ENCODE measurements at places on chromosomes 11 and 22.

- no peak for DNase-seq
Measured at GRCh38 chr22:25090225-25090890, 109.3 kb upstream of the CRYBB3 start.

- no peak for DNase-seq
Measured at GRCh38 chr11:12118949-12119348, 8.6 kb downstream of the MICAL2 start.

DNA sequence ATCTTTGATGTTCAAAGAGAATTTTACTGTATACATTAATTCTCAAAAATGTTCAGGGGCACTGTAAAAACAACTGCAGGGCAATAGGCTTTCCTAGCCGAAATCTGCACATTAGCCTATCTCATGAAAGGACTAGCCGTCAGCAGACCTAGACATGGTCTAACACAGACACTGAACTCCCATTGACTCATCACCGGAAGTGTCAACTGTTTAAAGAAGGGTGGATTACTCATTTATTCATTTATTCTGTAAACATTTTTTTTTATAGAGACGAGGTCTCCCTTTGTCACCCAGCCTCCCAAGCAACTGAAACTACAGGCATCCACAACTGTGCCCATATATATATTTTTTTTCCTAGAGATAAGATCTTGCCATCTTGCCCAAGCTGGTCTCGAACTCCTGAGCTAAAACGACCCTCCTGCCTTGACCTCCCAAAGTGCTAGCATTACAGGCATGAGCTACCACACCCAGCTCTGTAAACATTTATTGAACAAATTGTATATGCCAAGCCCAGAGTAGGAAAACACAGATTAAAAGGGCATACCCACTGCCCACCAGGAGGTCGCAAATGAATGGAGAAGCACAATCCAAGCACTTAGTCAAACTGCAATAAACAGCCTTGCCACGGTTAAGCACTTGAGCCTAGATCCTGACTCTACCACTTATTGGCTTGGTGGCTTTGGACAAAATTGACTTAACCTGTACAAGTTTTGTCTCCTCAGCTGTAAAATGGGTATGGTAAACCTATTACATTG is 26.6 kb downstream of the RAB30 start:
- no peak for DNase-seq

GRCh38 chr11:16587670-16588069 is 150.8 kb upstream of the C11orf58 start:
- no peak for DNase-seq

DNA sequence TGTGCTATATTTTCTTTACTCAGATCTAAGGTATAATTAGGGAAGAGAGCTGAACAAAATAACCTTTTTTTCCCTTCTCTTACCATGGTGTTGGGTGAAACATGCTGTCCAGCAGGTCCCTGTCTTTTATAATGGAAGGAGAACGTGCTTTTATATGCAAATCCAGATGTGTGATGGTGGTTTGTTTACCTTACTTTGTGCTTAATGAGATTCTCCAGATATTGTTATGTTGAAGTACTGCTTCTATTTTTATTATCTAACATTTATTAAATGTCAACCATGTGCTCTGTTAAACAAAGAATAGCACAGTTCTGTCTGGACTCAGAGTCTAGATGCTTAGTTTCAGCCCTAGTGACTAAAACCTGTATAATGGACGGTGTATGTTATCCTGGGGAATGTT is 10.1 kb upstream of the GRIK4 start:
- DNase-seq: no peak

GRCh38 chr11:110525883-110526282 is 96.1 kb downstream of the FDX1 start:
- DNase-seq: no peak

- no peak for DNase-seq
Measured at GRCh38 chr22:30030329-30030728, 49.9 kb upstream of the HORMAD2 start.

DNA sequence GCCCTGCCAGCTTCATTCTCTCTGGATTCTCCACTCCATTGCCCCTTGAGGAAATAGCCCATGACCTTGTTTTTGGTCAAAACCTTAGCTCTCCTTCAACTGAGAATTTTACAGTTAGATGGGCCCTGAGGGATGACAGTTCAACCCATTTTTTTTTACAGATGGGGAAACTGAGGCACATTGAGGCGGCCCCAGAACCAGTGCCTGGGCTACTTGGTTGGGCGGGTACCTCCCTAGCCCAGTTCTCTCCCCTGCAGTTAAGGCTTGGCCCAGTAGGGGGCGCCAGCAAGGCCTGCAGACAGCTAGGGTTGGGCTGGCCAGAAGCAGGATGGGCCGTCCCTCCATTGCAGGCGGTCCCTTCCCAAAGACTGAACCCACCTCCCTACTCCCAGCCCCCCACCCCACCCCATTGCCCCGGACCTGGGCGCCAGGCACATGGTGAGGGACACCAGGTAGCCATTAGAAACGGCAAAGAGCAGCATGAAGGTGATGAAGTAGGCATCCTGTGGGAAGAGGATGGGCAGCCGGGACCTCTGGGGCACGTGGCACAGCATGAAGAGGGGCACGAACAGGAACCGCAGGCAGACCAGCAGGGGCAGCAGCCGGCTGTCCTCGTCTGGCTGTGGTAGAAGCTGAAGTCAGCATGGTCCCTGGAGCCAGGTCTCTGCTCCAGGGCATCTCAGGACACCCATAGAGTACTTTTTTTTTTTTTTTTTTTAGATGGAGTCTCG is 7.6 kb downstream of the SLC29A2 start:
- peak; percentile 64 for DNase-seq

DNA sequence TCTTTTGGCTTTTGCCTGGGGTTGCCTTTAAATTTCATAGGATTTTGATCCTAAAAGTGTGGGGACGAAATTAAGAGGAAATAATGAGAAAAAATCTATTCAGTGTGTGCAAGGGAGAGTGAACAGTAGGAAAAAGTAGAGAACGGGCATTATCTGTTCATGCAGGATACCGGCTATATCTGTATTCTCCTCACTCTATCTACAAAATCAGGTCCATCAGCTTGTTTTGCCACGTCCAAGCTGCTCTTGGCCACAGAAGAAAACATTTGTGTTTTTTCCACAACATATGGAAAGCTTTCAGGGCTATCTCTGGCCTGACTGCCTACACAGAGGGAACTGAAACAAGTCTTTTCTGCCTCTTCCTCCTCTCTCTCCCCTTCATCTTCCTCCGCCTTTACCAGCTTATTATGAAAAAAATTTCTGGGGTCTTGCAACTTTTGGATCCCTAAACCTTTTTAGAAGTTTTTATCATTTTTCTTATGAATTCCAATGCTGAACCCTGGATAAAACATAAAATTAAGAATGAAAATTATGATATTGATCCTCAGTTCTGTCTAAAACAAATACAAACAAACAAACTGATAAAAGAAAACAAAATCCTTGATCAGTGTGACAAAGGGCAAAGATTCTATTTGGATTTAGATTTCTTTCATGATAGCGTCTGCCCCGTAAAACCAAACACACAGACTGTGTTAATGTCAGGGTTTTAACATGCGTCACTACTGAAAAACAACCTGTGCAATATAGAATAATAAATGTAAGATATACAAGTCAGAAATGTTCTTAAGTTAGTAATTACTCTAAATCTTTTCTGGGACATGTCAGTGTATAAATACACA is 219.7 kb downstream of the CNTN5 start:
- DNase-seq: no peak

GRCh38 chr11:61509043-61510029 is 787 bp downstream of the LRRC10B start:
- no peak for DNase-seq

DNA sequence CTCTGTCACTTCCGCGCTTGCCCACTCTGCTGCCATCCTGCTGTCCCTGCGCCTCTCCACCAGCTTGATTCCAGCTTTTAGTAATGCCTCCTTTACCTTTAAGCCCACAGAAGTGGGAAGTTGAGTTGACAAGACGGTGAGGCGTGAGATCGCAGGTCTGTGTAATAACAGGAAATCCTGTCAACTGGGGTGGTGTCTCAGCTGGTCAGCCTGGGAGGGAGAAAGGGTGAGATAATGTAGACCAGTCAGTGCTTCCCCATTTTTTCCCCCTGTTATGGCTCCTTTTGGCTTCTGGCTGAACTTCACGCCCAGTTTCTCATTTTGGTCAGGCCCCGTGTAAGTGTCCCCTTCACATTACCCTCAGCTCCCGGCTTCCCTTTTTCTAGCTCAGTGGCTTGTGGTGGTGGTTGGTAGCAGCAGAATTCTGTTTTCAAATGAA is 98.9 kb downstream of the TRAF6 start:
- DNase-seq: no peak

- no peak for DNase-seq
Measured at GRCh38 chr11:61347916-61348461, 13.7 kb downstream of the CYB561A3 start.

GRCh38 chr11:16286095-16286494 is 70.3 kb downstream of the SOX6 start:
- no peak for DNase-seq

- DNase-seq: no peak
Measured at GRCh38 chr11:14362611-14363010, 3.6 kb upstream of the RRAS2 start.

- DNase-seq: no peak
Measured at GRCh38 chr11:113663567-113663966, 42.5 kb downstream of the TMPRSS5 start.

- no peak for DNase-seq
Measured at GRCh38 chr11:61109671-61110070, 7.4 kb downstream of the CD5 start.

- no peak for DNase-seq
Measured at GRCh38 chr11:126394036-126394435, 38.5 kb downstream of the ST3GAL4 start.

GRCh38 chr11:65130631-65131416 is 3.5 kb downstream of the SYVN1 start:
- DNase-seq: no peak

DNA sequence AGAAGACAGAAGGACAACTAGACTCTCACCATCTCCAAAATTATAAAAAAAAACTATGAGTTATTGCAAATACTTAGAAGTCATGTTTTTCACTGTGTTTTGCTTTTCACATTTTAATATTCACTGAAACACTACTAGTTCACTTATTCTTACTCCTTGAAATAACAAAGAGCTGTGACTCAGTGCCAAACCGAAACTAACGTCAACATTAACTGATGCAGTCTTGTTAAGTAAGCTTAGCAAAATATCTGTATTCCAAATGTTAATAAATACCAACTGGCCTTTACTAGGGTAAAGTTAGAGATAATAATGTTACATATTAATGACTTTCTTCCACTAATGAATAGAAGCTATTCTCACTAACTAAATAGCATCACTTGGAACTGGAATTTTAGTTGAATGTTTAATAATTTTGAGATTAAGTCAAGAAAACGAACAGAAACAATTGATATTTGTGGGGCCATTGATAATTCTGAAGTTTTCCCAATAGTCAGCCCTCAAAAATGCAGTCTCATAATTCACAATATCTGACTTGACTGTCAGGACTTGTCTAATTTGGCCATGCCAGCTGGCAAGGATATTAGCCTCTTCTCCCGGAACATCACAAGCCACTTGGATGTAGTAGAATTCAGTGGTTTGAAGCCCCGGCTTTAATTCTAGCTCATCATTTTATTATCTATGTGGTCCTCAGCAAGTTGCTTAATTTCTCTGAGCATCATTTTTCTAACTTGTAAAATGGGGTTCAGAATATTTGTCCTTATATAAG is 230.1 kb upstream of the DDI1 start:
- DNase-seq: no peak

DNA sequence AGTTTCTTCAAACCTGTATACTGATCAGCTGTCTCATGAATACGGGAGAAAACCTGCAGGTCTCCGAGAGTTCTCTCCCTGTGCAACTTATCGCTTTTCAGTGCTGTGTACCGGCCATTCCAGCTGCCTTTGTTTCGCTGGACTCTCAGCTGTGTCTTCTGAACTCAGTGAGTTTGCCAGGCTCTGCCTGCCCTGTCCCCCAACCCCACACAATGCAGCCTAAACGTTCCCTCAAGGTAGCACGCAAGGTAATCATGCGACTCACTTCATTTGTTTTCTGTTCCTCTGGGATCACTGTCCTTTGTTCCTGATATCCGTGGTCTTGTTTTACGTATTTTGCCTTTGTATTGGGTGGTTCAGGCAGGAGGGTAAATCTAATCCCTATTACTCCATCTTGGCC is 13.5 kb downstream of the RBM7 start:
- DNase-seq: no peak

- DNase-seq: no peak
Measured at GRCh38 chr11:128747728-128748148, 53.9 kb downstream of the FLI1 start.

- peak; percentile 2 for DNase-seq
Measured at GRCh38 chr22:37943136-37943824, 10.1 kb downstream of the C22orf23 start.

- DNase-seq: no peak
Measured at GRCh38 chr11:46663277-46663940, 37.0 kb downstream of the ARHGAP1 start.

- no peak for DNase-seq
Measured at GRCh38 chr11:92131289-92131865, 93.2 kb upstream of the FAT3 start.

DNA sequence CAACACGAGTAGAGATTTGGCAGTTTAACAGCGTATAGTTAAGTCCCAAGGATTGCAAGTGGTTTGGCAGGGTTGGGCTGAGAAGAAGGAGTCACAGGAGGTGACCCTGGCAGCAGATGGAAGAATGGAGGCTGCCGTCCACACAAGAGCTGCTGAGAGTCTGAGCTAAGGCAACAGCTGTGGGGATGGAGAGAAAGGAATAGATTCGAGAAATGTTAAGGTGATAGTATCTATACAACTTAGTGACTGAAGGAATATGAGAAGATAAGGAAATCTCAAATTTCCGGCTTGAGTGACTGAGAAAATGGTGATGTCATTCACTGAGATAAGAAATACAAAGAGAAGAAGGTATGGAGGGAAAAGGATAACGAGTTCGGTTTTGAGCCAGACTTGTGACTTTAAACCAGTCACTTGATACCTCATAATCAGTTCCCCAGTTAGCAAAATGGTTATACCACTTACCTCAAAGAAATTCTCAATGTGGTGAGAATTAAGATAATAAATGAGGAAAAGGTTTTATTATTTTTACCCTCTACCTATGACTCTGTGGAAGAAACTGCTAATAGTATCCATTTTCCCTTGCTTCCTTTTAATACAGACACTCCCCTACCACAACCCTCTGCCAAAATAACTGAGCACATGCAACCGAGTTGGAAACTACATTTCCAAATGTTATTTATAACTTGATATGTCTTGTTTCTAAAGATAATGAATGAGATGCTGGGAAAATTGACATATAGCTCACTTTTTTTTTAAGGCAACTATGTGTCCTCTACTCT is 30.7 kb downstream of the FAM168A start:
- DNase-seq: no peak

- no peak for DNase-seq
Measured at GRCh38 chr11:45253640-45254039, 32.5 kb downstream of the SYT13 start.

- DNase-seq: no peak
Measured at GRCh38 chr11:118091690-118092089, 4.9 kb upstream of the SMIM35 start.

GRCh38 chr11:35579557-35580396 is 38.5 kb upstream of the FJX1 start:
- no peak for DNase-seq

DNA sequence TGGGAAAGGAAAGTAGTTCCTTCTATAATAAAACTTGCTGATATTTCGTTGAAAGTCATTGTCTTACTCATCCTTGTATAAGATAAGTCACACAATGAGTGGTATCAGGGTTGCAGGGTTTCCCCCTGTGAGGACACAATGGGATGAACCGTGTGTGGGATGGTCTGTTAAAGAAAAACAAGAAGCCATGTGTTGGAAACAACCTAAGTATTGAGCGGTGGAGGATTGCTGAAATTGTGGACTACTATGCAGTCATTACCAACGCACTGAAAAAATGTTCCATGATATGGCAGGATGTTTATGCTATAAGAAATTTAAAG is 28.6 kb downstream of the PTPRJ start:
- no peak for DNase-seq

All from hematopoietic multipotent progenitor cell treated with erythropoietin and hydrocortisone succinate and interleukin-3 and kit ligand, for 17 days (in vitro differentiated cells).